ENCODE measurements at places on chromosomes 3 and 15.
A peak's percentile ranks its signal among the peaks of the same experiment; 100 is the strongest.

GRCh38 chr3:40258555-40258954, 51.0 kb upstream of the EIF1B start:
- DNase-seq: no peak

- DNase-seq: no peak
Observed at GRCh38 chr3:59515966-59516365, 466.1 kb upstream of the CFAP20DC start.

GRCh38 chr3:45979378-45979777, 16.2 kb downstream of the FYCO1 start:
- DNase-seq: no peak

DNA sequence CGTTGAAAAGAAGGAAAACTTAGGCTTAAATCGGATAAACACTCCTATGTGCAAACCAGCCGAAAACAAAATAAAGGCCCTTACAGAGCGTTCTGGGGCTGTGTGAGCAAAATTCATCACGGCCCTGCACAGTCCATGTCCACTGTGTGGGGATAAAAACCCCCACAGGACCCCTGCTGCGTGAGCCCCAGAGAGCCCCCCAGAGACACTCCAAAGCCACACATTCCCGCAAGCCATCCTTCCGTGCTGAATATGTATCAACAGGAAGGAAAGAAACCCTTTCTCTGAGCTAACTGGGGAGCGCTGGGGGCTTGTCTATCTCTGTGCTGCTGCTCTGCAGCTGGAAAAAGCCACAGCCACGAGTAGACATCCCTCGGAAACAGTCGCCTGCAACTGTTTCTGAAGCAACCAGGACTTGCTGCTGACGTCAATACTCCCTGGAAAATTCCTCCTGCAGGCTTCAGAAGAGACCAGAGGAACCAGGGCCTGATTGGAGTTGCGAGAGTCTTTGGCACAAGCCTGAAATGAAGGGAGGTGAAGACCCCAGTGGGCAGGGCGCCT, 72.7 kb downstream of the NUP210 start:
- DNase-seq: no peak

- DNase-seq: no peak
Observed at GRCh38 chr15:96112018-96112417, 218.5 kb upstream of the NR2F2 start.

- no peak for DNase-seq
Observed at GRCh38 chr3:186052096-186052840, 56.6 kb downstream of the ETV5 start.

GRCh38 chr3:126852511-126852910, 130.4 kb upstream of the PLXNA1 start:
- no peak for DNase-seq

GRCh38 chr3:13708301-13708700, 159.4 kb downstream of the FBLN2 start:
- DNase-seq: no peak

GRCh38 chr15:89647191-89647851, 7.9 kb downstream of the KIF7 start:
- DNase-seq: peak; percentile 81

DNA sequence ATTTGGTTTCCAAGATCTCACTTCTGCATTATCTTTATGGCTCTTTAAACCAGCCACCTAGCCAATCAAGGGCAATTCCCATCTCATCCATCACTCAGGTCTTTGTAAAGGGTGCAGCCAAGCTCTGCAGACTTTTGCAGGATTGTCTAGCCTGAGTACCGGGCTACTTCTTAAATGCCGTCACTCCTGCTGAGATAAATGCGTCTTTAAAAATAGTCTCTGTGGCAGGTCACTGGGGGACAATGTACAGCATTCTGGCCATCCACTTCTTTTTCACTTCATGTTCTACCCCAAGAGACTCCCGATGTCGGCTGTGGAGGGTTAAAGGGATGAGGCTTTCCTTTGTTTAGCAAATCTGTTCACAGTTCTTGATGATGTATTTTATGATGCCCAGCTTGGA, 194.7 kb downstream of the SV2B start:
- DNase-seq: no peak

DNA sequence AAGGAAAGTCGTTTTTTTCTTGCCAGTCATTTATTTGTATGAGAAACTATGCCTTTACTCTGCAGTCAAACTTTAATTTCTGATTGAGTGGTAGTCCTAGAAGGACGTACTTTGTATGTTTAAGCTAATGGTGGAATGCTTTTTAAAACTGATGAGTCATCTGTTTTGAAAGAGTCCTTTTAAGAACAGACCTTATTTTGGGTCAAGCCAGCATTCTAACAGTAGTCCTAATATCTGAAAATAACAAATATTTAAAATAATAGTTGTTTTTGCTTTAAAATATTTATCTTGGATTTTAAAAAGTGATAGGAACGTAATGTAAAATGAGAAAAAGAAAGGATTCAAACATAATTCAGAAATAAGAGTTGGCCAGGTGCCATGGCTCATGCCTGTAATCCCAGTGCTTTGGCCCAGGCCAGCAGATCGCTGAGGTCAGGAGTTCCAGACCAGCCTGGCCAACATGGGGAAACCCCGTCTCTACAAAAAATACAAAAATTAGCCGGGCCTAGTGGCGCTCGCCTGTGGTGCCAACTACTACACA, 1.3 kb upstream of the LRRC58 start:
- DNase-seq: peak; percentile 53

GRCh38 chr3:42277676-42278075, 11.7 kb upstream of the CCK start:
- DNase-seq: no peak

DNA sequence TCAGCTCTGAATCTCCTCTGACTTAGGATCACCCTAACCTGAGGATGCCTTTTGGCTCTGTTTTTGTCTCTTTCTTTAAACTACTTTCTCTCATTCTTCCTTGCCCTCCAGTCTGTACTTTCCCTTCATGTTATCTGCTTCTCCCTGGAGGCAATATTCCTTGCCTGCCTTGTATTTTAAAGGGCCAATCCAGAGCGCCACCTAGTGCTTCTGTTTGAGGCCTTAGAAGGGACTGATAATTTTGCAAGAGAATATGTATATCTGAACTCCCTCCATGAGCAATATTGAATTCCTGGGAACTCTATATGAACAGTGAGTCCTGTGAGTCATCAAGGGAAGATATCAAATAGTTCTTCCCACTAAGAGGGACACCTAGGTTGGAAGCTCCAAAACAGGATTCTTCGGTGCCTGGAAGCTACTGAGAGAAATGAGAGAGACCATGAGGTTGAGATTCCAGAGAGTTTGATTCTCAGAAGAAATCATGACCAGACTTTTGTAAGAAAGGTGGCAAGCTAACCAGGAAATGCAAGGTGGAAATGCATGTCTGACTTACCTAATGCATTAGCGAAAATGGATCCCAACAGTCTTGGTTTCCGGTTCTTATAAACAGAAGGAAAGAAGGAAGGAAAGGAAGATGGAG, 203.8 kb upstream of the CD96 start:
- DNase-seq: peak; percentile 47

GRCh38 chr3:123282461-123282860, 80.7 kb downstream of the SEC22A start:
- no peak for DNase-seq

DNA sequence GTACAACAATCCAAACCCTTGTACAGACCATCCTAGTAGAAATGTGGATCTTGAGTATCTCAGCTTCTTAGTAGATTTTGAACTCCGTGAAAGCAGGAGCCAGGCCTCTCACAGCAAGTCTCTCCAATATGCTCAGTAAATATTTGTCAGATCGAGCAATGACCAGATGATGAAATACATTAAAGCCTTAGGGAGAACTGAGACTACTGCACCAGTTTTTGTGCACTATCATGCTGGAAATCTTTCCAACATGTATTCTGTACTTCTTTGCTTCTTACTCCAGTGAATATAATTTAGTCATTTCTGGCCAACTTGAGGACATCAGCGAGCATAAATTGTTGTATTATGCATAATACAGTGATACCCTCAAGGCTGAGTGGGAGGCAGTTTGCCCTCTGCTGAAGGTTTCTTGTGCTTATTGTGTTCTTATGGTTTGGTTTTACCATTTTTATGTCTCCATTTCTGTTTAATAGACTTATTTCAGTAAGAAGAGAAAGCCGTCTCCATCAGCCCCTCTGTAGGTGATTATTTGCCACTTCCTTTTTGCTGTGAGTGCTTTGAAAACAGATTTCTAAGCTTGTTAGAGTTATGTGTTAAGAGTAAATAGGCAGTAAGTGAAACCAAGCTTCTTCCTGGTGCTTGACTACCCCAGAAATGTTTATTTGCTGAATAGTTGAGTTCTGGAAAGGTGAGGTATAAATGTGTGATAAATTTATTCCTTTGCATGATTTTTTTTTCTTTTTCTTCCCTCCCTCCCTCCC, 147.1 kb downstream of the PGPEP1L start:
- DNase-seq: no peak

GRCh38 chr3:143158014-143158988, 38.7 kb downstream of the CHST2 start:
- no peak for DNase-seq

GRCh38 chr3:38842266-38842965, 26.4 kb upstream of the SCN10A start:
- DNase-seq: no peak

DNA sequence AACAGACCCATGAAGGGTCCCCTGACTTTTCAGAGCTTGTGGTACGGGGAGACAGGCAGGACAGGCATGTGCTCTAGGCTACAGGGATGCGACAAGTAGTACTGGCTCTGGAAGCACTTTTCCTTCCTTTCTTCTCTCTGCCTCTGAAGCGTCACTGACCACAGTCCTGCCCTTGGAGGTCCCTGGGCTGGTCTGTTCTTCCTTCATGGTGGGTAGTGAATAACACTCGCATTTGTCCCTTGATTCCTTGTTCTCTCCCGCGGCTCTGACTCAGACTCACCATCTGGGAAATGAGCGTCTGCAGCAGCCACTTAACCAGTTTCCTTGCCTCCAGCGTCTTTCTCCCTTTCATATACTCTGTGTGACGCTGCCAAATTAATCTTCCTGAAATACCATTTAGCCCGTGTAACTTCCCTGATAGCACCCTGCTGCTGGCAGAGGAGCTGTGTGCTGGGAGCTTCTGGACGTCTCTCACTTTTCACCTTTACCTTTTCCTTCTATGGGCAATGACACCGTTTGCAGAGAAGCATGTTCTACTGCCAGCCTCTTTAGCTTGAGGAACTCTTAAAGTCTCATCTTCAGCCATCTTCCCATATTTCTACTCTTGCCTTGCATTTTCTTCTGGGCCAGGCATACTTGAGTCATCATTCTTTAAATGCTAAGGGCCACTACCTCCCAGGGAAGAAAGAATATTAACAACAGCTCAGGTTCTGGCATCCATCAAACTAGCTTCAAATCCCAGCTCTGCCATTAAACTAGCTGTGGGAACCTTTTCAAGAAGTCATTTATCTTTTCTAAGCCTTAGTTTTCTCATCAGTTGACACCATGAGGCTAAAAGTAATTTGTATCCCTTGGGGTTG, 33.6 kb downstream of the TMEM45A start:
- peak; percentile 63 for DNase-seq

- DNase-seq: peak; percentile 73
Observed at GRCh38 chr3:185659942-185660921, 74.1 kb downstream of the SENP2 start.

- DNase-seq: no peak
Observed at GRCh38 chr15:47843124-47843663, 125.9 kb downstream of the SEMA6D start.

- no peak for DNase-seq
Observed at GRCh38 chr3:57948781-57949242, 59.4 kb upstream of the FLNB start.

DNA sequence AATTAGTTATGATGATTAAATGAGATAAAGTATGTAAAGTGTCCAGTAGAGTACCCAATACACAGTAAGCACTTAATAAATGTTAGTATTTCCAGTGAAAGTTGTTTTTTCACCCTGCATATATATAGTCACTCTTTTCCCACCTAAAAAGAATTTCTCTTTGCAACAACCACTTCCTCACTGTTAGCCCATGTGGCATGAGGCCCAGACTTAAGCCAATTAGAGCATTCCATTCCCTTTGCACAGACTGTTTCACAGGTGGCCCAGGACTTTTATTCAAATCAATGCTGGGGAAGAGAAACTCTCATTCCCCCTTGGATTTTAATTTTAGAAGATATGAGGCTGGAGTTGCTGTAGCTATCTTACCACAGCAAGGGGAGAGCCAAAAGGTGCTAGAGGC, 3.7 kb downstream of the IFT80 start:
- peak; percentile 47 for DNase-seq

- DNase-seq: no peak
Observed at GRCh38 chr15:64149424-64149823, 2.1 kb upstream of the SNX22 start.

DNA sequence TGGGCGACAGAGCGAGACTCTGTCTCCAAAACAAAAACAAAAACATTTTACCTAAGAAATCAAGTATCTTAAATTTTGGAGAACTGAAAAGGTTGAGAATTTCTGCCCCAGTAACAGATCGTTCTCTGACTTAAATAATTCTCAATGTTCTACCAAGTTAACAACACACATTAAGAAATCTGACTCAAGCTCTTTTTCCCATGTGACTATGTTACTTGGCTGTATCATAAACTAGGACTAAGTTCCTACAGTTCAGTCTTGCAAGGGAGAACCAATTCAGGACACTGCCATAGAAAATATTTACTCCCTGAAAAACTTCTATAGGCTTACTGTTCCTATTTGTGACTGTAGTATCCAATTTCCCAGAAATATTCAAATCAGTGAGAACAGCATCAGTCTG, 20.9 kb upstream of the USF3 start:
- DNase-seq: no peak

GRCh38 chr3:59247402-59247841, 197.6 kb upstream of the CFAP20DC start:
- no peak for DNase-seq

GRCh38 chr3:22319446-22319845, 568.4 kb upstream of the ZNF385D start:
- peak; percentile 1 for DNase-seq

- no peak for DNase-seq
Observed at GRCh38 chr3:195133462-195133861, 137.5 kb downstream of the XXYLT1 start.

DNA sequence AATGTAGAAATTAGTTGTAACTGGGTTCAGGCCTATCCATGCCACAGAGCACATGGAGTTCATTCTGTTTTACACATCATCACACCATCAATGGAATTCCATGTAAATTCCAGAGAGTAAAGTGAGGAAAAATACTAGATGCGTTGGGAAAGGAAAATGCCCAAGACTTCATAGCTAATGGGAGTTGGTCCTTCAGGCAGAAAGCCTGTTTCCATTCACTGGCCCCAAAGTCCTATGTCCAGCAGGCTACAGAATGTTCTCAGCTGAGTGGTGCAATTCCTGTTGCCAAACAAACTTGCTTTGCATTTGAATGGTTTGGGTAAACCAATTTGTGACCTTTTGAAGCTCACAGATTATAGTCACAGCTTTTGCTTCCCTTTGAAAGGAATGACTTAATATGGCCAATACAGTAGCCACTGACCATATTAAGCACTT, 164.6 kb upstream of the PFN2 start:
- no peak for DNase-seq
